ENCODE measurements at places on chromosomes 3 and 15.

DNA sequence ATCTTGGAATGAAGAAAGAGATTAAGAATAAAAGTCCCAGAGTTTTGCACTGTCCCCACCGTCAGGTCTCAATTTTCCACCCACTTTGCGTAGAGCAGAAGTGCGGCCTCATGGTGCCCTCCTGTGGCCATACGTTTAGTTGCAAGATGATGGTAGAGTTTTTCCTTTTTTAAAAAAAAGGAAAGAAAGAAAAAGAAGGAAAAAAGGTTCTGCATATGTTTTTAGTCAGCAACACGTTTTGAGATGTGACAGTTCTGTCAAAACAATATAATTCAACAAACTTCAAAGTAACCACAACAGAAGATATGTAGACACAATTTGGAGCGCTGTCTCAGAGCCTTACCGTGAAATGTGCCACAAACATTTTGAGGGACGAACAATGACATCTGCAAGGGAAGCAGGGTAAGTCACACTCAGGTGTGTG, 24.6 kb downstream of the EBLN2 start:
- peak; percentile 44 for DNase-seq

- DNase-seq = no peak
Observed at GRCh38 chr15:85711580-85712192, 83.0 kb downstream of the KLHL25 start.

DNA sequence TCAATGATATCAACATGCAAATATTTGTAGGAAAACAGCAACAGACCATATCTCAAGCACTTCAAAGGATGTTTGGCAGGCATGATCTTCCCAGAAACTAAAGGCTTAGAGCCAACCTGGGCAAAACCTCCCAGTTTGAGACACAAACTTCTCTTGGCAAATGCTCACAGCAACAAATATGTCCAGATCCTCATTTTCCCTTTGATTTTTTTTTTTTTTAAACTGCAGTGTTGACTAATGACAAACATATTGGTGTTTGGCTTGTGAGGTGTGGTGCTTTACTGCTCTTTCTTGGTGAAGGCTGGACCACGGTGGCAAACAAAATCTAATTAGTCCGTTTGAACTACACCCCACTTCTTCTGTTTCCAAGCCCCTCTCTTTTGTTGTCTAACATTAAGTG, 87.2 kb downstream of the EBLN2 start:
- no peak for DNase-seq

DNA sequence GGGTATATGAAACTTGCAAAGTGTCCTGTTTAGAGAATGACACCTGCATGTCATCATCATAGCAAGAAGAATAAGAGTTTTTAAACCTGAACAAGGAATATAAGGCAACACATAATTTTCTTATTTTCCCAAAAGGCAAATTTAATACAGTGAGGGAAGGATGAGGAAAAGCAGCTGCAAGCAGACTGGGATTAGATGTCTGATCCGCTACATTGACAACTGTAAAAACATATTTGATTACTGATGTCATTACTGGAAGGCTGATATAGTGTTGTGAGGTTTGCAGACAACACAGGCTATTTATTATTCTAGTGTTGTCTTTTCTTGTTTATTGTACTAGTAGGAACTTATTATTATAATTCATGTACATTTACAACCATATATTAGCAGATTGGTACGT, 528.7 kb downstream of the ZIC1 start:
- DNase-seq = no peak

GRCh38 chr3:143885780-143886427, 37.6 kb upstream of the SLC9A9 start:
- peak; percentile 52 for DNase-seq

GRCh38 chr3:42189001-42189460, 77.0 kb downstream of the CCK start:
- DNase-seq = no peak

DNA sequence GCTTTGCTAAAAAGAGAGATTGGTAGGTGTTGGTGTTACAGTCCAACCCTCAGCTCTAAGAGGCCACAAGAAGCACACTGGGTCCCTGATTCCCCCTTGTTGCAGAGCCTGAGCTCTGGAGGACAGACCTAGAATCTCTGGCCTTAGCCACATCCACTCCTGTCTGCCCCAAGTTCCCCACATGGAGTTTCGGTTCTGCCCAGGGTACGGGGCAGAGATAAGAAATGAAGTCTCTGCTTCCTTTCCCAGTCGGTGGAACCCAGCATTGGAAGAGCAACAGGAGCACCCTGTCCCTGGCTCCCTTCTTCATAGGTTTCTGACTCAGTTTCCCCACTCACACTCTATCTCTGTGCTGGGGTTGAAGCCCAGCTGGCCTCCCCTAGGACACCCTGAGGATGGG, 13.2 kb downstream of the PRR23E start:
- DNase-seq = no peak

- no peak for DNase-seq
Observed at GRCh38 chr3:69674752-69675151, 64.5 kb upstream of the MITF start.

DNA sequence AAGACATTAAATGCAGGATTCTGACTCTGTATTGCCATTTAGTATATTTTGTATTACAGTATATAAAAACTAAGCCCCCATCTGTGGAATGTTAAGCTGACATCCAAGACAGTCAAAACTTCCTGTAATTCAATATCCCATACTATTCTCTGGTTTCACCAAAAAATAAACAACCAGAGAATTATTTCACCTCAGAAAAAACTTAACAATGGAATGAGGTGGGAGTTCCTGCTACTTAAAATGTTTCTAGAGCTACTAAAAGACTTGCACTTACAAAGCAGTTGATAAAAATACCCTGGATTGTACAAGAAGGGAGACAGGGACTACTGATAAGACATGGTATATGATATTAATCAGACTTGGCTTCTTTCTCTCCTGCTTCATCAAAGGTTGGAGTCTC, 8.3 kb downstream of the ARL13B start:
- no peak for DNase-seq

DNA sequence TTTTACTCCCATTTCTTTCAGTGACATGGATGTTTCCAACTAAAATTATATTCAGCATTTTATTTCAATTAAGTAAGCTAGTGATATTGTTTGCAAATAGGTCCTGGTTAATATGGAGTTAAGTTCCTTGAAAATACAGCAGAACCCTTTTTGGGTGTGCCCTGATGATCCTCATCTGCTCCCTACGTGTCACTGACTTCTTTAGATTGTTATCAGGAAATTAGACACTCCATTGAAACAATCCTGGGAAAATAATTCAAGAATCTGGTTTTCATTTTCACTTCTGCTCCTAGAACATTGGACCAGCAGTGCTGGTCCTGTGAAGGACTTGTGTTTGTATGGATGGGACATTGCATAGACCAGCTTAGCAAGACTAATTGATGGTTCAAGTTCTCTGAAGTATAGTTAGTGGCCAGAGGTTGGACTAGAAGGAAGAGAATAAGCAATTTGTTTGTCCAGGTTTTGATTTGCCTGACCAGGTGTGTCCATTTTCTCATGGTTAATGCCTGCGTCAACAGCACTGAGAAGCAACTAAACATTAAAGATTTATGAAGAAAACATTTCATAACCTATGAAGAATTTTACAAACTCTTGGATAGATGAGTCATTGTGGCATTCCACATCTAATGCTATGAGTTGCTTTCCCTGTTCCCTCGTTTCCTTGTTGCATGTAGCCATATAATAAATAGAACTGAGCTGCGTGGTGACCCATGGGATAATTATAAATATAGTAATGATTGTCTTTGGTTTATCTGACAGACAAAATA, 95.8 kb downstream of the ZPLD1 start:
- no peak for DNase-seq

DNA sequence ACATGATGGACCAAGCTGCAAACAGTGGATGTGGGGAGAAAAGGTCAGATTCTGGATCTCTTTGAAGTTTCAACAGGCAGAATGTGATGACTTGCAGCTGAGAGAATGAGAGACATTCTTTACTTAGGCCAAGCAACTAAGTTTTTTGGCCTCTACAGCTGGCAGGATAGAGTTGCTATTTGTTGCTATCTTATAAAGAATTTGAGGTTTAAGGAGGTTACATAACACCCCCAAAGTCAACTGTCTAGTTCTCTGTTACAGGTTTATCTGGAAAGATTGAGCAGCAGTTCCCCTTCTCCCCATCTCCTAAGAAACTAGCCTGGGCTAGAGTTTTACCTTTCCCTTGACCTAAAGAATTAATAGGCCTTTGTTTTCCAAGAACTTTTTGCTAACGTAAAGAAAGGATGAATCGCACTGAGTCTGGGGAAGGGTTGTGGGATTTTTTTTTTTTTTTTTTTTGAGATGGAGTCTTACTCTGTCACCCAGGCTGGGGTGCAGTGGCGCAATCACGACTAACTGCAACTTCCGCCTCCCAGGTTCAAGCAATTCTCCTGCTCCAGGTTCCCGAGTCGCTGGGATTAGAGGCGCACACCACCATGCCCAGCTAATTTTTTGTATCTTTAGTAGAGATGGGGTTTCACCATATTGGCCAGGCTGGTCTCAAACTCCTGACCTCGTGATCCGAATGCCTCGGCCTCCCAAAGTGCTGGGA, 26.6 kb upstream of the SLMAP start:
- no peak for DNase-seq

DNA sequence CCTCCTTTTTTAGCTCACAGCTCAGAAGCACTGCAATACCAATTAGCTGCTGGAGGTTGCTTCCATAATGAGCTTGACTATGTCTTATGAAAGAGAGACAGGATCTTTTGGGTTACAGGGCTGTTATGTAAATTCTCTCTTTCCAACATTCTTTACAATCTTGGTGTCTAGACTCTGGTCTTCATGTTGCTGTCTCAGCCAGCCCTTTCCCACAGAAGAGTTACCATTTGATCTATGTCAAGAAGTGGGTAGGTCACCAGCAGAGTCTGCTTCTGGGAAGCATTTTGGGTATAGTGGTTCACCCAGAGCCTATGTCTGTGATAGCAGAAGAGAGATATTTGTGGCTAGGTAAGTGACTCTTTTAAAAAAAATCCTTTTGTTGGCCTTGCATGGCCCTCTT, 234.5 kb downstream of the SATB1 start:
- no peak for DNase-seq

DNA sequence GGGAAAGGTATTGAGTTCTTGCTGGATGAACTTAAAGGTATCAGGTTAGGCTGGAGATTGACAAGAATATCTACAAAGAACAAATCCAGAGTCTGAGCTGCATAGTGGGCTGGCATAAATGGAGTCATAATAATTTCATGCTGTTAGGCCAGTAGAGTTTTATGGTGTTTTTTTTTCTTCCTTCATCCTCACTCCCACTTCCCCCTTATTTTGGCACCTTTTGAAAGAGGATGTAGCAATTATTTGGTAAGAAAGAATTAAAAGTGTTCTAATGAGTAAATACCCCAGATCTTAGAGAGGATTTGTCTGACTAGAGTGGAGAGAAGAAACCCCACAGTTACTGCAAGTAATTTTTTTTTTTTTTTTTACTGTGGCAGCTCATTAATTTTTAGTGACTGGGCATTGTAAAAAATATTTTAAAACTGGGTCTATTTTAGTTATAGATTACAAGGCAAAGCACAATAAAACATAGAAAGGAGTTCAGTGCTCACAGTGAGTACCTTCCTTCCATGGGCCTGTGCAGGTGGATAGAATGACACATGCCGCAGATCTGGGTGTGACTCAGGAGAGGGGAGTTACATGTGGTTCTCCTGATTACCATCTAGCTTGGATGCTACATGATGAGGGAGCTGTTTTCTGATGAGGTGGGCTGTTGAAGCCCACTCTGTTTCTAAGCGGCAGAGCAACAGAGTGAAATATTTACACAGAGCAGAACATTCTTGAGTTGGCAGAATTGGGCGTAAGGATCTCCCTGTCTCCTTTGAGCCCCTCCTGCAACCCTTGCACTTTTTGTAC, 5.3 kb downstream of the EDEM1 start:
- DNase-seq = no peak

- DNase-seq = no peak
Observed at GRCh38 chr3:45917146-45917898, 25.9 kb upstream of the CXCR6 start.

DNA sequence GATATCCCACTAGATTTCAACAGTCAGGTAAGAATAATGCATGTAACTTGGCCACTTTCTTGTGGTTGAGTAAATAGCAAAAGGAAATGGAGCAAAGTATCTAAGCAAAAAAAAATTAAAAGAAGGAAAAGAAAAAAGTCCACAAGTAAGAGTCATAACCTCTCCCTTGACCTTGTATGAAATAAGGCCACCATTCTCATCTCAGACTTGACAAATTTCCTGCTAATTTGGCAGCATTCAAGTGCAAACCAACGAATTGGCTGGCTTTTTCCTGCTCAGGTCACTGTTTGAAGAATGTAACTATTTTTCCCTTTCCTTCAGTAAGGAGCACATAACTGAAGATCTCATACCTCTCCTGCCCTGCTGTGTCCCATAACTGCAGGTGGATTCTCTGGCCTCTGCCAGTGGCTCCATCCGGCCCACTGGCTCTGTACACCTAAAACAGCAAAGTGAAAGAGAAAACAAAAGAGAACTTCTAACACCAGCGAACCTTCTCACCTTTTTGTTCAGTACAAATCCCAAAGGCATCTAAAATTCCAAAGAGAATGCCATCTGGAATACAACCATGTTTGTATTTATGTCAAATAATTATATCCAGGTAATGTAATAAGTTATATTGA, 33.4 kb upstream of the RSL24D1 start:
- DNase-seq = no peak

DNA sequence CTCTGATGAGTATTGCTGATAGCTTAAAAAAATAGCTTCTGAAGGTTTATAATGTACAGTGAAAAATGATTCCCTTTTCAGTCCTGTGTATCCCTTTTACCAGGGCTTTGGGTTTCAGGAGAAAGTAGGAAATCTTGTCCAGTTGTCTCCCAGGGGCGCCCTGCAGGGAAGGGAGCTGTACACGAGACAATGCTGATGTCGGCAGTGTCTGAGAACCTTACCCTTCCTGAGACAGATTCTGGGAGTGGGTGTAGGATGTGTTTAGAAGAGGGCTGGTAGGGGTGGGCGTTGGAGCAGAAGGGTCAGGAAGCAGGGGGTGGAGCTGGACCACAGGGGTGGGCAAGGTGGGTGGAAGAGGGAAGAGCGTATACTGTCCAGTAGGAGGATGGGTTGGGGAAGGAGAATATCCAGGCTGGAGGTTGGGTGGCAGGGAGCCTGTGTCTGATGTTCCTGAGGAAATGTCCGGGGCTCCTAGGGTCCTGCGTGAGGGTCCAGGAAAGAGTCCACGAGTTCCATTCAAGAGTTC, 5.6 kb downstream of the THPO start:
- DNase-seq = no peak

- DNase-seq = no peak
Observed at GRCh38 chr15:101152914-101153313, 98.9 kb downstream of the CHSY1 start.

DNA sequence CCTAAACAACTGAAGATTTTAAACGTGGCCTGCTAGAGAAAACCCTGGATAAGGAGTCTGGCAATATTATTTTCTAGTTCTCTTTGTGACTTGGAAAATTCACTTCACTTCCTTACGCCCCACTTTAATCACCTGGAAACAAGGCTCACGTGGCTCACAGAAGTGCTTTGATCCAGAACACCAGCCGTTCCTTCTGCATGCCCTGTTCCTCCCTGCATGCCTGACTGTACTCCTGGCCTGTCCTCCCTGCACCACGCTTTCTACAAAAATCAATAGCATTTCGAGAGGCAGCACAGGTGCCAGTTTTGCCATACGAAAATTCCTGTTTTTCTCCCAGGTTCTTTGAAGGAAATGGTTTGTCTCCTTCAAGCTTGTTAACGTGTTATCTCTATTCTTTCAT, 474.2 kb upstream of the RGMA start:
- DNase-seq = no peak

- DNase-seq = peak; percentile 65
Observed at GRCh38 chr15:38389924-38390542, 63.9 kb upstream of the FAM98B start.

GRCh38 chr3:169534439-169534838, 129.1 kb downstream of the MECOM start:
- no peak for DNase-seq
